Pulmonary artery endothelial cell (primary cell): ENCODE measurements at places on chromosomes 2 and 18. TPM values are rescaled to one million over a fixed set of nuclear protein-coding genes. Genes with fewer than 3 reads are reported as not detected.

GRCh38 chr2:196365923-196366322 lies 194.5 kb upstream of the STK17B start:
- DNase-seq = no peak

- DNase-seq = no peak
These were observed 19.6 kb upstream of the REL start for GRCh38 chr2:60861736-60862135.

- DNase-seq = no peak
These were observed 343.4 kb upstream of the SALL3 start for GRCh38 chr18:78636260-78636659.

GRCh38 chr2:64015898-64016297 lies 3.3 kb downstream of the VPS54 start:
- no peak for DNase-seq

DNA sequence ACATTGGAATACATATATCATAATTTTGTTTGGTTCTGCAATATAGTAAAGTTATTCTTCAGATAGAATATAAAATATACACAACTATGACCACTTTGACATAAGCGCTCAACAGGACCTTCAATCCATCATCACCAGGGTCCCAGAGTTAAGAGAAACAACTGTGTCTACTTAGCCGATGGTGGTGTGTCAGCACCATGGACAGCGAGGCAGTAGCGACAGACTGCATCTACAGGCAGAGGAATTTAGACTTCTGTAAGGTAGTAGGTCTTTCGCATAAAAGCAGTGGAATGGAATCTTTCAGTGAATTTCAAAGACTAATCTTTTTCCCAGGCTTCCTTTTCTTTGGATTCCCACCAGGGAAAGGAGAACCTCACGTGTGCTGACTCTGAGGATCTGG lies 20.5 kb upstream of the LRPPRC start:
- DNase-seq = peak; percentile 5

- DNase-seq = no peak
These were observed 70.8 kb upstream of the LPIN2 start for GRCh38 chr18:3083766-3084165.

- DNase-seq = peak; percentile 83
These were observed 196.8 kb downstream of the PPP1R1C start for GRCh38 chr2:182182436-182182835.

- DNase-seq = no peak
These were observed 1009.2 kb upstream of the FANCL start for GRCh38 chr2:59250307-59250677.

The BCL2 gene
- total RNA-seq = 1.3 and 1.4 TPM in 2 replicates

GRCh38 chr2:148302526-148302925 lies 281.6 kb downstream of the MBD5 start:
- no peak for DNase-seq

DNA sequence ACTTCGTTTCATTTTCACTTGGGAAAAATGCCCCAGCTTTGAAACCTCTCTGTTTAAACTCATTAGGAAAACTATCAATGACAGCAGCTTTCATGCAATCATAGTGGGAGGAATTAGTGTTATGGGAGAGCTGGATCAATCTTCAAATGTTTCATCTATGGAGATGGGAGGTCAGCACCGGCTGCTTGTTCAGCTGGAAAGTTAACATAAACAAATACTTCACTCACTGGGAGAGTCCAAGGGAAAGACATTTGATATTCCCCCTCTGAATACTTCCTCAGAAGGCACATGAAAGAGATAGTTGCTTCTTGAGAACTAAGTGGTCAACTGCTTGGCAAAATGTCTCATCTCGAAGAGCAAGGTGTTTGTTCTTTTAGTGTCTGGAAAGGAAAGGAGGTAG lies 7.3 kb downstream of the LYPD1 start:
- DNase-seq = no peak

GRCh38 chr18:6885992-6886796 lies 156.7 kb downstream of the ARHGAP28 start:
- peak; percentile 3 for DNase-seq

The SLC9A4 gene
- total RNA-seq = not detected in 2 replicates

DNA sequence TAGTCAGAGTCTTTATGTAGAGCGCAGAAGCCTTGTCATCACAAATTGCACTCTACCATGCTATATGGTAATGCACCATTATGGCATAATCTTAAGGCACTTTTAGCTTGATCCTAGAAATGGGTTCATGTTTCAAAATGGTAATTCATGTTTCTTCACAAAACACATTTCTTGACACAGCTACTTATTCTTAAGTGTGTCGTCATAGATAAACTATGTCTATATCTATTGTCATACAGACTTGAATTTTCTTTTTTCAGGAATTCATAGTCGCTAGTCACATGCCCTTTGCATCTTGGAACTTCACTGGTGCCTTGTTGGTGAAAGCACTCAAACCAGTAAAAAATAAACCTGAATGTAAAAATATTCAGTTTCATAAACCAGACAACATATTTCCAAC lies 1578.2 kb downstream of the LRP1B start:
- no peak for DNase-seq

The NT5DC4 gene
- not detected in 2 replicates for total RNA-seq

The CD8A gene
- not detected in 2 replicates for total RNA-seq

DNA sequence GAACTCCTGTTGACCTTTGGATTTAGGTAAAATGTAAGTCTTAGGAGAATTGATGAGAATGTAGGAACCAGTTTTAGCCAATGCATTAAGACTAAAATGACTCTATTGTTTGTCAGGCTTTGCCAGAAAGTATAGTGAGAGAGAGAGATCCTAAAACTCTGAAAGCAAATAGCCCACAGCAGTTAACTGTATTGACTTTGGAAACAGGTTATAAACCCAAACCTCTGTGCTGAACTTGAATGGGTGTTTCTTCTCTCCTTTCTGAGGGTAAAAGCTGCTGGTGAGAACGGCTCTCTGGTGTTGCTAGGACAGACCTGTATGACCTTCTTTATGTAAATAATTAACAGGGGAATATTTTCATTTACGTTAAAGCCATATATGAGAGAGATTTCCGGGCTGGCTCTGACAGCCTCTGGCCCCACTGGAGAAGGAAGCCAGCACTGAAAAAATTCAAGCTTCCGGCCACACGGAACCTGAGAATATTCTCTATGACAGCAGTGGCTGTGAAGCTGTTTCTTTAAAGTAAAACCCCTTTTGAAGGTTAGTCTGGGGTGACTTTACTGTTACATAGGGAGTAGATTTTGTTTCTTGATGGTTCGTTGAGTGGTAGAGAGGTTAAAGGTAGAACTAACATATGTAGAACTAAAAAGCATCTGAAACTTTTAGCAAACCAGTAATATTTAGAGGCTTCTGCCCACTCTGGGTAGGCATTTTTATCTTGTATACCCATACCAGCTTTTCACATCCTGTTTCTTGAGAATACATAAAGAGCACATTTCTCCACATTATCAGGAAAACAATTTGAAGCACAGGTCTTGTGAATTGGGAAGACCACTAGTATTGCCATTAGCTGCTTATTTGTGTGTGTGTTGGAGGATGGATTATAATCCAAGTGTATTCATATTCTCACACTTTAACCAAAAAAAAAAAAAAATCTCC lies 123.8 kb downstream of the SPTBN1 start:
- no peak for DNase-seq

- no peak for DNase-seq
These were observed 1.7 kb upstream of the PER2 start for GRCh38 chr2:238290091-238290509.

- DNase-seq = no peak
These were observed 28.0 kb downstream of the APCDD1 start for GRCh38 chr18:10482363-10482984.

The SIX2 gene
- total RNA-seq = 0.14 and 0.20 TPM in 2 replicates

DNA sequence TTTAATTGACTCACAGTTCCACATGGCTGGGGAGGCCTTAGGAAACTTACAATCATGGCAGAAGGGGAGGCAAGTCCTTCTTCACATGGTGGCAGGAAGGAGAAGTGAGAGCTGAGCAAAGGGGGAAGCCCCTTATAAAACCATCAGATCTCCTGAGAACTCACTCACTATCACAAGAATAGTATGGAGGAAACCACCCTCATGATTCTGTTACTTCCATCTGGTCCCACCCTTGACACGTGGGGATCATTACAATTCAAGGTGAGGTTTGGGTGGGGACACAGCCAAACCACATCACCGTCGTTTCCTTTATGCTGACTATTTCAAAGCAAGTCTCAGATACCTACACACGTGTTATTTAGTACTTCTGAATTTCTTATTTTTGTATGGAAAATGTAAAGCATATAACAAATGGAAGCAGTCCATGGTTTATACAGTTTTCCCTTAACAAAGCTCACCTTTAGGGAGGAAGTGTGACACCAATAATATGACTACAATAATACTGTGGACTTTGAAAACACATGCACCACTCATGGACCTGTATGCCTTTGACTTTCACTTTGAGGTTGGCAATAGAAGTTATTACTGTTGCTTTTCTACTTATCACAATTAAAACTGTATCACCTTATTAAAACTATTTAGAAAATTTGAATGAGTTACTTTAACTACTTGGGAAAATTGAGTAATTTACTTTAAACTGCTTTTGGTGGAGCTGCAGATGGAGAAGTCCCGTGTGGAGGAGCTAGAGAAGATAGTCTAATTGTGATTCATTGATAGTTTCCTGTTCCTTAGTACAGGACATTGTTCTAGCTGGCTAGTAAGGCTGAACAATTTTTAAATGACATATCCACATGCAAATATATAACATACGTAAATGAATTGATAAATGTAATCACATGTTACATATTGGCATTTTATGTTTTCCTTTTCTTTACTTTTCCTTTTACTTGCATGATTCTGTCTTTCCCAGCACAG lies 37.3 kb downstream of the MTCL1 start:
- DNase-seq = no peak

- DNase-seq = no peak
These were observed 59.9 kb downstream of the CRIM1 start for GRCh38 chr2:36415381-36416022.

DNA sequence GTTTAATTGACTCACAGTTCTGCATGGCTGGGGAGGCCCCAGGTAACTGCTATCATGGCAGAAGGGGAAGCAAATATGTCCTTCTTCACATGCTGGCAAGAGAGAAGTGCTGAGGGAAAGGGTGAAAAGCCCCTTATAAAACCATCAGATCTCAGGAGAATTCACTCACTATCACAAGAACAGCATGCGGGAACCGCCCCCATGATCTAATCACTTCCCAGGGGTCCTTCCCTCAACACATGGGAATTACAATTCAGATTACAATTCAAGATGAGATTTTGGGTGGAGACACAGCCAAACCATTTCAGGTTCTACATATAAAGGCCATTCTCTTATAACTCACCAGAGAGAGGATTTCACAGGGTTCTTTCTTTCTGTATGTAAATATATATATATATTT lies 62.9 kb downstream of the VRK2 start:
- no peak for DNase-seq

The RAX gene
- total RNA-seq = not detected in 2 replicates

The PTPRN gene
- not detected in 2 replicates for total RNA-seq

GRCh38 chr2:108316461-108317258 lies 28.0 kb downstream of the SULT1C2 start:
- DNase-seq = no peak

DNA sequence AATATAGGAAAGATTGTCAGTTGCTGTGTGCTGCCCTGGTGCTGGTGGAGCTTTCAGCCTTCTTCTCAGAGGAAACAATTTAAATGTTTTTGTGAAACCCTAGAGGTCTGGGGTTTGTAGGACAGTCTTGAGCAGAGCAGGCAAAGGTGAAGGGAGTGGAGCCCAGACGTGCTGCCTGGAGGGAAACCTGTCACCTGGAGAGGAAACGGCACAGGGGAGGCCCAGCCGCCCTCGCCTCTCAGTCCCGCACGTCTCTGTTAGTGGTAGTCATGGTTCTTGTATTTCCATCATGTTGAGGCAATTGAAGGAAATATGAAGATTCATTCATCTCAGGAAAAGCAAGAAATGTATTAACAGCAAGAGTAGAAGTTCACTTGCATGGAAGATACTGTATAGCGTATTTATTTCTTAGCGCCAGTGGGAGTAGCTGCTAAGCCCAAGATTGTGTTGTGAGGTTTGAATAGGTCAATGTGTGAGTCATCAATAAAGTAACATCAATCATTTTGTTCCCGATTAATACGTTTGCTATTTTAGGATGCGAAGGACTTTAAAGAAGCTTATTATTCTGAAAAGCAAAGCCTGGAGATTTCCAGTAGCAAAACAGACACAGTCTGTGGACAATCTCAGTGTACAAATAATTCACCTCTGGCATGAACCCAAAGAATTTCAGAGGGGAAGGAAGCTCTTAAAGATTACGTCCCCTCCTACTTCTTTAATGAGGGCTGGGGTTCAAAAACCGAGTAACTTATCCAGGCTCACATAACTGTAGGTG lies 70.4 kb downstream of the LRRFIP1 start:
- DNase-seq = no peak

GRCh38 chr2:72415241-72415661 lies 267.6 kb upstream of the CYP26B1 start:
- DNase-seq = no peak

The G6PC2 gene
- total RNA-seq = not detected in 2 replicates

The TNFAIP6 gene
- total RNA-seq = not detected in 2 replicates

The FOXD4L1 gene
- total RNA-seq = 0.07 and 0.11 TPM in 2 replicates

The TUBA4A gene
- total RNA-seq = 14.0 and 29.0 TPM in 2 replicates

GRCh38 chr2:175698061-175698460 lies 304.0 kb downstream of the LNPK start:
- no peak for DNase-seq

The CCDC102B gene
- 0.28 and 1.7 TPM in 2 replicates for total RNA-seq

DNA sequence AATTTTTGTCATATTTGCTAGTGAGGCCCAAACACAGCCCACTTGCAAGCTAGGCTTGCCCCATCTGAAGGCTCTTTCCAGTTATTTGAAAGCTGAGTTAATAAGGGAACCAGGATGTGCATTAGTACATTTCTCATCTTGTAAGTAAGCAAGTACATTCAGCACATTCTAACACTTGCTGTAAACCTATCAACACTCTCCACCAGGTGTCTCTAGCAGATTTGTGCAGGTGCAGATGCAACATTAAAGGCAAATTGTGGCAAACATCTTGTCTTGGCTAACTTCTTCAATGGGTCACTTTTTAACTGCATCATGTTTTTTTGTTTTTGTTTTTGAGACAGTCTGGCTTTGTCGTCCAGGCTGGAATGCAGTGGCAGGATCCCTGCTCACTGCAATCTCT lies 25.3 kb upstream of the MFSD6 start:
- DNase-seq = peak; percentile 5

The KIF3C gene
- total RNA-seq = 13.1 and 19.5 TPM in 2 replicates

DNA sequence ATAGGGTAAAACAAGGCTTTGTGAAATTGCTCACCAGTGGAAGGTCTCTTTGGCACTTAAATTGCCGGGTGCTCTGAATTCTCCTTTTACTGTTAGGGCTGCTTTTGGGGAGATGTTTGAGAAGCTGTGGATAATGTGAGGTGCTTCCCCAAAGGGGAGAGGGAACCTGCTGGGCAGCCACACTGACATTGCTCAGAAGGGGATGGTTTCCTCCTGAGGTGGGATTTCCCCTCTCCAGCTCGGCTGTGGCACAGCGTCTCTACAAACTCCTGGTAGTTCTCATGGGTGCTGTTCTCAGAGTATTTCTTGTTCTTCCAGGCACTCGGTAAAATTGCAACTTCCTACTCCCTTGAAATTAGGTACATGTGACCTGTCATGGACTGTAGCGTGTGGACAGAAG lies 124.2 kb downstream of the LPIN1 start:
- no peak for DNase-seq

- DNase-seq = no peak
These were observed 239.1 kb upstream of the BOD1L2 start for GRCh38 chr18:56907771-56908170.
